ENCODE measurements at places on chromosomes 6 and 20. TPM values are rescaled to one million over a fixed set of nuclear protein-coding genes. Genes with fewer than 3 reads are reported as not detected.

RAMACL gene
- 3.5 TPM for total RNA-seq

SIGLEC1 gene
- 0.82 TPM for total RNA-seq

GSTA3 gene
- not detected for total RNA-seq

BMP6 gene
- 8.3 TPM for total RNA-seq

LHFPL5 gene
- 1.00 TPM for total RNA-seq

CMTR1 gene
- total RNA-seq = 38.0 TPM

PLN gene
- 0.45 TPM for total RNA-seq

SFTA2 gene
- total RNA-seq = not detected

ERVFRD-1 gene
- total RNA-seq = not detected

HNF4A gene
- total RNA-seq = 0.09 TPM

RAB44 gene
- not detected for total RNA-seq

MACROD2 gene
- total RNA-seq = 58.1 TPM

FLRT3 gene
- 40.5 TPM for total RNA-seq

EDN3 gene
- total RNA-seq = 1.2 TPM

HAO1 gene
- not detected for total RNA-seq

PLCB1 gene
- 54.5 TPM for total RNA-seq

VGLL2 gene
- not detected for total RNA-seq

SMOC2 gene
- total RNA-seq = 1.9 TPM

PDE7B gene
- total RNA-seq = 4.1 TPM

TRIM31 gene
- not detected for total RNA-seq

MAN1A1 gene
- total RNA-seq = 31.1 TPM

TREM1 gene
- 0.54 TPM for total RNA-seq

TMEM170B gene
- total RNA-seq = 42.9 TPM

PAK5 gene
- 27.8 TPM for total RNA-seq

FUT9 gene
- total RNA-seq = 73.0 TPM

CTAGE9 gene
- total RNA-seq = not detected

SERINC3 gene
- total RNA-seq = 49.5 TPM

RFX6 gene
- not detected for total RNA-seq
